ENCODE measurements at places on chromosomes 4 and X. TPM values are rescaled to one million over a fixed set of nuclear protein-coding genes. Genes with fewer than 3 reads are reported as not detected.

The MAGEE1 gene
- total RNA-seq = 4.9 TPM

The CPE gene
- total RNA-seq = 1.2 TPM

The GABRG1 gene
- total RNA-seq = not detected

The MAGEC3 gene
- total RNA-seq = not detected

The PNMA6A gene
- total RNA-seq = 5.5 TPM

The HPGD gene
- total RNA-seq = 59.7 TPM

The CXCL13 gene
- total RNA-seq = not detected

The HS6ST2 gene
- total RNA-seq = 0.06 TPM

The COX7B2 gene
- total RNA-seq = not detected

The FAT1 gene
- total RNA-seq = 204 TPM

The CXCL1 gene
- total RNA-seq = 9.1 TPM

The GPR34 gene
- 0.05 TPM for total RNA-seq

The IRS4 gene
- total RNA-seq = not detected

The ADGRL3 gene
- total RNA-seq = 0.05 TPM

The SSX3 gene
- total RNA-seq = not detected

The MAGEE2 gene
- total RNA-seq = not detected

The GPR50 gene
- total RNA-seq = 0.17 TPM

The STATH gene
- not detected for total RNA-seq

The MAOA gene
- 0.80 TPM for total RNA-seq

The MAOB gene
- 0.16 TPM for total RNA-seq

The TMEM154 gene
- total RNA-seq = 0.17 TPM

The TMPRSS11D gene
- total RNA-seq = not detected

The FGF13 gene
- total RNA-seq = not detected

The ZXDA gene
- total RNA-seq = 1.9 TPM

The MAMLD1 gene
- total RNA-seq = 9.3 TPM

The RBM46 gene
- not detected for total RNA-seq

The AMTN gene
- not detected for total RNA-seq

The ZDHHC15 gene
- total RNA-seq = not detected

Measured in A549 treated with CORT108297 at 1 μM for 4 hours (cell line).